CD14-positive monocyte (primary cell): ENCODE measurements at places on chromosomes 3 and 15. TPM values are rescaled to one million over a fixed set of nuclear protein-coding genes. Genes with fewer than 3 reads are reported as not detected.

GRCh38 chr3:12339701-12340480, 51.0 kb downstream of the PPARG start:
- no peak for DNase-seq
- peaks cover 14% of the 10 kb centered on the region for H3K4me1 ChIP-seq
- H3K4me3 ChIP-seq = no peak overlapping the region
- H3K27me3 ChIP-seq = no peaks in the 10 kb centered on the region

The RTP1 gene
- not detected for polyA plus RNA-seq

The TMCC1 gene
- polyA plus RNA-seq = 5.0 TPM

DNA sequence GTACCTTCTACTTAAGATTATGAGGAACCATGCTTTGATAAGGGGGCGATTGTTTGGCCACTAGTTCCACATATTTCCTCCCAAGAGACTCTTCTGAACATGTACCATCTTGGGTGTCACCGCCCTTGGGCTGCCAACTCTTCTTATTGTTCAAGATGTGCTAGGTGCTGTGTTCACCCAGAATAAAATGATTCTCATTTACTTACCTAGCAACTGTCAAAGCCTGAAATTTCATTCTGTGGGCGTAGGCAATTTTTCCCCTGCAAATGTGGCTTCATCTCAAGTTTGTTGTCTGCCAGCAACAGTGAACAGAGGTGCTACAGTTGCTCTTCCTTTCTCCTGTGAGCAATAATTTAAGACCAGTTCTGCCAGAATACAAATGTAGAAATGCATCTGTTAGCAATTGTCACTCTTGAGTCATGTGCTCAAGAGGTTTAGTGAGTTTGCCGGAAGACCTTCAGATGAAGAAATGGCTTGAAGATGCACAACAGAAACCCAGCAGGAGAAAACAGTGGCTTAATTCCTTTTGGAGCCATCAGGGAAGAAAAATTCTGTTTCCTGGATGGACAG, 41.3 kb upstream of the RARB start:
- no peak overlapping the region for H3K27ac ChIP-seq
- H3K27me3 ChIP-seq = no peaks in the 10 kb centered on the region
- no peak overlapping the region for H3K4me3 ChIP-seq
- no peaks in the 10 kb centered on the region for H3K4me1 ChIP-seq

The ZNF620 gene
- polyA plus RNA-seq = 0.22 and 0.67 TPM in 2 replicates

The MYZAP gene
- 0.13 TPM for polyA plus RNA-seq

DNA sequence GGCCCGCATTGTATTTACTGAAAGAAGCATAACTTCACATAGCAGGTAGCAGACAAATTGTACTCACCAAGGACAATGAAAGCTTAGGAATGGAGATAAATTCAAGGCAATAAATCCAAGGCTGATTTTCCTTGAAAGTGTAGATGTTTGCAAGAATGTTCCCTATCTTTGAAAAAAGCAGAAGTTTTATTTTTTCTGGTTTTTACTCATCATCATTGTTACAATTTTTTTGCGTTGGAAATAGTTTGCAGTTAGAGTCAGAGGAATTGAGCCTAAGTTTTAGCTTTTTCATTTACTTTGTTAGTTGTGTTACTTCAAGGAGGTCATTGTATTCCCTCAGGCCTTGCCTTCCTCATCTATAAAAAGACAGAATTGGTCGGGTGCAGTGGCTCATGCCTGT, 213.9 kb upstream of the TBL1XR1 start:
- H3K36me3 ChIP-seq = no peaks in the 10 kb centered on the region
- no peaks in the 10 kb centered on the region for H3K27me3 ChIP-seq
- H3K4me3 ChIP-seq = peak overlapping the region; percentile 4

The SLC12A8 gene
- 0.23 TPM for polyA plus RNA-seq

The DAZL gene
- polyA plus RNA-seq = not detected

- DNase-seq = no peak
- no peaks in the 10 kb centered on the region for H3K4me1 ChIP-seq
- no peaks in the 10 kb centered on the region for H3K36me3 ChIP-seq
- no peak overlapping the region for H3K4me3 ChIP-seq
- H3K27me3 ChIP-seq = no peaks in the 10 kb centered on the region
Observed at GRCh38 chr3:106629215-106629832, 747.9 kb upstream of the CCDC54 start.

DNA sequence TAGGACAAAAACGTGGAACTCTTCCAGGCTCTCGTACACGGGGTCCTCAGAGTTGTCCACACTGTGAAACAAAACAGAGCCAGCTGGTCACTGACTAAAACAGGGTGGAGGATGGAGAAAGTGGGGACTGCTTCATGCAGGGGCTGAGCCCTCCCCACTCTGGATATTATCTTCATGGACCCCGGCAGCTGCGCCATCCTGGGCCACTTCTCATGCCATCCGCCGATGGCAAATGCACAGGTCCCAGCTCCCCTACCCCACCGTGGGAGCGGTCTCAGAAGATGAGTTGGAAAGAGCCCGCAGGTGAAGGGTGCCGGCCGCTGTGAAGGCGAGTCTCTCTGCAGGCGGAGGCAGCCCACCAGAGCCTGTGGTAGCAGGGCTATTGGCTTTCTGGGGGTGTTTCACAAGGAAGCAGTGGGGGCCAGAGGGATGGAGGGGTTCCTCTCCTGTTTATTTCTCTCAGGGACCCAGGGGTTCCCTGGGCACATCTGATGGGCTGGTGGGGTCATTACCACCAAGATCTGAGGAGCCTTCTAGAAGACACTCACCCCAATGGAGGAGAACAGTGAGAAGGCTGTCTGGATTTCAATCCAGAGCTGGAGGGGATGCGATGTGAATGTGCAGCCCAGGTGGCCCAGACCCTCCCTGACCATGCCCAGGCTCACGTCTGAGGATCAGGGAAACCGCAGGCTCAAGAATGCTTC, 177.3 kb downstream of the KLF13 start:
- DNase-seq = no peak
- peaks cover 3% of the 10 kb centered on the region for H3K27me3 ChIP-seq

- H3K27me3 ChIP-seq = no peaks in the 10 kb centered on the region
- no peaks in the 10 kb centered on the region for H3K4me1 ChIP-seq
- H3K4me3 ChIP-seq = no peak overlapping the region
- no peaks in the 10 kb centered on the region for H3K36me3 ChIP-seq
Observed at GRCh38 chr3:189340680-189341460, 169.1 kb downstream of the TPRG1 start.

- H3K4me3 ChIP-seq = no peak overlapping the region
- H3K4me1 ChIP-seq = no peaks in the 10 kb centered on the region
- DNase-seq = no peak
- no peak overlapping the region for H3K27ac ChIP-seq
Observed at GRCh38 chr3:142706321-142707127, 17.3 kb upstream of the TRPC1 start.
